Articular chondrocyte of knee joint (primary cell): ENCODE measurements at places on chromosomes 2 and 18. TPM values are rescaled to one million over a fixed set of nuclear protein-coding genes. Genes with fewer than 3 reads are reported as not detected.

UGT1A10 gene
- not detected in 2 replicates for total RNA-seq

ATP8B1 gene
- total RNA-seq = 40.2 and 46.7 TPM in 2 replicates

RMND5A gene
- total RNA-seq = 14.2 and 16.9 TPM in 2 replicates

IL18R1 gene
- 4.2 and 4.4 TPM in 2 replicates for total RNA-seq

ALPI gene
- not detected in 2 replicates for total RNA-seq

TMEM247 gene
- total RNA-seq = not detected in 2 replicates

ASPRV1 gene
- 0.54 and 0.78 TPM in 2 replicates for total RNA-seq

SPP2 gene
- total RNA-seq = not detected in 2 replicates
